Mesendoderm (in vitro differentiated cells): ENCODE measurements at places on chromosomes 16 and 17.

DNA sequence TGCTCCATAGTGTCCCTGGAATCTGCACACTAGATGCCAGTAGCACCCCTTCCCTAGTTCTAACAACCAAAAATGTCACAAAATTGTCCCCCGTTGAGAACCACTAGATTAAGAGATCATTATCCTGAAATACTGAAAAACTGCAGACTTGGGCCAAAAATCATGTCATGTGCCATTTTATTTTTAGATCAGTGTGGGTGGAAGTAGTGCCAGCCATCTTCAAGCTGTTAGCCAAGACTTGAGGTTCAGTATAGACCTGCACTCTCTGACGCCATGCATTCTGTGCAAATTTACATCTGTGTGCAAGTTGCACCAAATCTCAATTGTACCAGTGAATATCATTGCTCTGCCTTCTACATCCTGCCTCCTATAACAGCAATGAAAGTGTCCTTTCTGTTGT lies 31.5 kb upstream of the NOL11 start:
- no peak for DNase-seq

GRCh38 chr17:76427501-76428231 lies 25.3 kb downstream of the UBE2O start:
- DNase-seq, result no peak

- peak; percentile 94 for DNase-seq
Measured at GRCh38 chr17:42422958-42423712, at the start of gene CAVIN1. TSS of gene CAVIN1 (minus strand) at chr17:42423256. CDS start at chr17:42423097, 159 bp downstream.

GRCh38 chr16:85579191-85579590 lies 33.9 kb upstream of the GSE1 start:
- DNase-seq, result peak; percentile 75

DNA sequence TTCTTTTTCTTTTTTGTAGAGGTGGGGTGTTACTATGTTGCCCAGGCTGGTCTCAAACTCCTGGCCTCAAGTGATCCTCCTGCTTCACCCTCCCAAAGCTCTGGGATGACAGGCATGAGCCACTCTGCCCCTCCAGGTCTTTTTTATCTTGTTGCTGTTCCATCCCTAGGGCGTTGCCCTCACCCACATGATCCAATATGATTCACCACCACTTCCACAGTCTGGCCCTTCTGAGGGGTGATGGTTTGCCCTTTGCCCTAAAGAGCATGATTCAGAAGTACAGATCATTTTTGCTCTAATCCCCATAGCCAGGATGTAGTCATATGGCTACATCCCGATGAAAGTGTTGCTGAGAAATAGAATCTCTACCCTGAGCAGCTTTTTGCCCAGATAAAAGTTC lies 18.8 kb downstream of the STX4 start:
- DNase-seq, result no peak

DNA sequence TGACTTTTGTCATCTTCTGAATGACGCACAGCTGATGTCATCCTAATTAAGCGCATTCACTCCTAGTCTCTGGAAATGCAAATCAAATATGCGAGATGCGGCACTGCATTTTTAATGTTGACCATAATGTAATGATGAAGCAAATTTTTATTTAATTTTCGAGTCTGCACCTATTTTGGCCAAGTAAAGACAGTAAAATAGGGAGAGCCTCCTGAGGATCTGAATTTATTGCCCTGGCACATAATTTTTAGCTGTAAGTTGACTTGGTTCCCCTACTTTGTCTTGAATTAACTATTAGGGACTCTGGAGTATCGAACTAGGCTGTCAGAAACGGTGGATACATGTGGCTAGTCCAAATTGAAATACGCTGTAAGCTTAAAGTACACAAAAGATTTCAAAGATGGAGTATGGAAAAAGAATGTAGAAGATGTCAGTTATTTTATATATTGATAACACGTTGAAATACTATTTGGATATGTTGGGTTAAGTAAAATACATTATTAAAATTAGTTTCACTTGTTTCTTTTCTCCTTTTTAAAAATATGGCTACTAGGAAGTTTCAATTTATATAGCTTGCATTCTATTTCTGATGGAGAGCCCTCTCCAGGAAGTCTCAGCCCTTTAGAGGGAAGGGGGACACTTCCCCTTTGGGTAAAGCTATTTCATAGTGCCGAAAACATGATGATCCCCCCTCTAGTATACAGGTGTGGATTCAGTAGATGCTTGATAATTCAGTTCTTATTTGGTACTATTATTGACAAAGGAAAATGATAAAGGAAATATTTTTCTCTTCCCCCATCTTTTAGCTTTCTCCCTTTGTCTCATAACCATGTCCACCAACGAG lies 991 bp downstream of the KPNA2 start:
- no peak for DNase-seq

DNA sequence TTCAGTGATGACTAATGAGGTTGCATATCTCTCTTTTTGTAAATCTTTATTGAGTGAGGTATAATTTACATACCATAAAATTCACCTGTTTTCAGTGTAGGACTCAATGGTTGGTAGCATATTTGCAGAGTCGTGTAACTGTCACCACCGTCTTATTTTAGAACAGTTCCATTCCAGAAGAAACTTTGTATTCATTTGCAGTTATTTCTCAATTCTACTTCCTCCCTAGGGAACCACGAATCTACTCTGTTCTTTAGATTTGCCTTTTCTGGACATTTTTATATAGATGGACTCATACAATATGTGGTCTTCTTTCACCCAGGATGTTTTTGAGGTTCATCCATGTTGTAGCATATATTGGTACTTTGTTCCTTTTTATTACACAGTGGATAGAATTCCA lies 3.7 kb downstream of the FTO start:
- DNase-seq, result no peak

GRCh38 chr17:2705888-2706795 lies 5.4 kb downstream of the CLUH start:
- DNase-seq, result no peak

- no peak for DNase-seq
Measured at GRCh38 chr17:57084361-57084801, 665 bp upstream of the AKAP1 start.

GRCh38 chr16:89565506-89566372 lies 5.3 kb downstream of the RPL13 start:
- peak; percentile 83 for DNase-seq

DNA sequence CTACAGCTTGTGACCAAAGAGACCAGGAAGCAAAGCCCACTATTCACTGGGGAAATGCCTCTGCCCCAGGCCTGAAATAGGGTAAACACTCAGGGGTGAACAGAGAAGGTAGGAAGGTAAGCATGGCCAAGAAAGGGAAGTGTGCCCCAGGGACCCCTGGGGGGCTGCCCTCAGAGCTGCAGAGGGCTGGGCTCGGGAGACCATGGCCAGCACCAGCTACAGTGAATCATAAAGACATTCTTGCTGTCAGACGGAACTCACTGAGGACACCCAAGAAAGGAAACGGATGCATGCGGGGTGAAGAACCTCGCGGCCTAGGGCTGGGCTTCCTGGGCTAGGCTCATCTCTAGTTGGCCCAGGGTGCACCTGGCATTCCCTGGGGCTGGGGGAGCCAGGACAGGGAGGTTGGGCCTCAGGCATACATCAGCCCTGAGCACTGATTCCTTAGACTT lies 9.6 kb downstream of the HIC1 start:
- DNase-seq, result no peak

DNA sequence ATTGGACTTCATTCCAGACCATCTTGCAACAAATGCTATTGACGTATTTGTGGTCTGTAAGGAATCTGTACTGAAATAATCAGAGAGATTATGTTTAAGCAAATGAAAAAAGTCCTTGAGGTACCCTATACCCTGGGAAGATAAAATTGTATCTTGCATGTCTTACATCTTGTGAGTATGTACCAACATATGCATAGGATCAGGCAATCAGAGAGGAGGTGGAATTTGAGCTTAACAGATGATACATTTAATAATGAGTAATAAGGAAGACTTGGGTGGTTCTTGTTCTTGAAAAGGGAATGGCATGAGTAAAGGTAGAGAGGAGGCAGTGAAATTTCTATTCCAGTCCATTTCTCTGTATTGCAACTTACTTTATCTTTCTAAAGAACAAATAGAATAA lies 10.6 kb downstream of the MOSMO start:
- DNase-seq, result no peak

DNA sequence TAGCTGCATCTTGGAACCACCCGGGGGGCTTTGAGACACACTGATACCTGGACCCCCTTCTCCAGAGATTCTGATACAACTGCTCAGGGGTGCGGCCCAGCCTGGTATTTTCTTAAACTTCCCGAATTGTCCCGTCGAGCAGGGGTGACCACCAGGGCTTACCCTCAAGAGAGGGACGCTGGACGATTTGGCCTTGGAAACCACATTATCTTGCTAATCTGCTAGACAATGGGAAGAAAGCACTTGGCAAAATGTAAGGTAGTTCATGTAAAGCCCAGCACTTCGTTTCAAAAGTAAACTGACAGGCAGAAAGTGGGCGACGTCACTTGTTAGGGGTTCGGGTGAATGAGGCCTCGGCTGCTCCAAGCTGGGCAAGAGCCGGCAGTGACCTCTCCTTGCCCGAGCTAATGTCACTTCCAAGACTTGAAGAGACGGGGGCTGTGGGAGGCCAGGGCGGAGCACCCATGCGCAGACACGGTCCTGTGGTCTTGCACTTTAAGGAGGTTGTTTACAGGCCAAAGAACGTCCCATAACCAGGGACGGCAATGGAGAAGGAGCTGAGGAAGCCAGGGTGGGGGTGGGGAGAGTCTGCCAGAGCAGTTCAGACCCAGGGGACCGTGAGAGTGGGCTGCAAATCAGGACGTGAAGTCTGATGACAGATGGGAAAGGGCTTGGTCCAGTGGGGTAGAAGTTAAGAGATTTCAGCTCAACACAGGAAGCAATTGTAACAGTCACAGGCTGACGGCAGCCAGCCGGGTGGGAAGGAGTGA lies 152.7 kb upstream of the GSE1 start:
- DNase-seq, result no peak

DNA sequence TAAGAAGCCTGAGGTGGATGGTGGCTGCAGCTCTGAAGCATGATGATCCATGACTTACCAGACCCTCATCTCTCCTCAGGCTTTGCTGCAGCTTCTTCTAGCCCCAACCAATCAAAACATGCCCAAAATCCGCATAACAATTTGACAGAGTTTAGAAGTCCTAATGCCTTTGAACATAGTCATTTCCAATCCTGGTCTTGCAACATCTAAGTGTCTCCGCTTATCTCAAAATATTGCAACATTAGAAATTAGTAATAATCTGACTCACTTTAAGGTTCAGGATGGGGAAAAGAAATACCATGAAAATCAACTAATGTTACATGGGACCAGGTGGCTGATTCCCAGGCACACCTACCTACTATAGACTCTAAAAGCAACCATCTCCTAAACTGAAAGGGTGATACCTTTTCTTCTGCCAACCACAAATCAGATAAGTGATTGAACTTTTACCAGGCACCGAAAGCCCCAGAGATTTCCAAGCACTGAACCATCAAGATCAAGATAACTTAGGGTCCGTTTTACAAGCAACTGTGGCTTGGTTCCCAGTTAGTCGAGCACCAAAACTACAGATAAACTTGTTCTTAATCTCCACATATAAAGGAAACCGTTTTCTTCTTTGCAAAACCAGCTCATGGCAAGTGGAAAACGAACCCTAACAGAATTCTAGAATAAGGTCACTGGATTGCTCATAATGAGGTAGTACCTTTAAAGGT lies 14.0 kb downstream of the ERN1 start:
- no peak for DNase-seq
